GM03348 (cell line): ENCODE measurements at places on chromosomes 11 and 22.

DNA sequence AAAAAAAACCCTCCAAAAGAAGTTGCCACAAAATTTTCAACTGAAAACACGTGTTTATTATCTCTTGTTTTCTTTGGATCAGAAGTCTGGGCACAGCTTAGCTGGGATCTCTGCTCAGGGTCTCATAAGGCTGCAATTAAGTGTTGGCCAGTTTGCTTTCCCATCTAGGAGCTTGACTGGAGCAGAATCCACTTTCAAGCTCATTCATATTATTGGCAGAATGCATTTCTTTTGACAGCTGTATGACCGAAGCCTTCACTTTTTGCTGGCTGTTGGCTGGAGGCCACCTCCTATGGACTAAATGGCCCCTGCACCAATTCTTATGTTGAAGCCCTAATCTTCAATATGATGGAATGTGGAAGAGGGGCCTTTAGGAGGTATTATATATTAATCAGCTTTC is 139.6 kb downstream of the DDX10 start:
- no peak for DNase-seq

DNA sequence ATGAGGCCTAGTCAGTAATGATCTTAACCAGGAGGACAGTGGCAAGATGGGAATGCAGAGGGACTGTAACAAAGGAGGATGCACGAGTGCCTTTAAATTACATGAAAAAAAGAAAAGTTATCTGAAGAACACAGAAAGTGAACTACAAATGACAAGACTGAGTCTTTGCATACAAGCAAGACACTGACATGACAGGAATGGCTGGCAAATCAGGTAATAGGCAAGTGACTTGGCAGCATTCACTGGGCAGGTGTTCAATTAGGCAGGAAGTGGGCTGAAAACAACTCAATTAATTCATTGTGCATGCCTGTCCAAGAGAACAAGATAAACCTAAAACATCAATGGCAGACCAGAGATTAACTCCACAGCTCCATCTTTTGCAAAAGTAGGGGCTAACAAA is 24.0 kb downstream of the SMCO4 start:
- DNase-seq = no peak

GRCh38 chr22:19760058-19760950 is at the start of gene TBX1:
Gene TBX1, plus strand, starts transcription at chr22:19760778. Its CDS starts 66 bp downstream, at chr22:19760844.
- DNase-seq = peak; percentile 89

GRCh38 chr11:87304412-87304811 is 266.7 kb downstream of the TMEM135 start:
- no peak for DNase-seq

GRCh38 chr11:13341026-13341425 is 63.4 kb downstream of the BMAL1 start:
- no peak for DNase-seq

DNA sequence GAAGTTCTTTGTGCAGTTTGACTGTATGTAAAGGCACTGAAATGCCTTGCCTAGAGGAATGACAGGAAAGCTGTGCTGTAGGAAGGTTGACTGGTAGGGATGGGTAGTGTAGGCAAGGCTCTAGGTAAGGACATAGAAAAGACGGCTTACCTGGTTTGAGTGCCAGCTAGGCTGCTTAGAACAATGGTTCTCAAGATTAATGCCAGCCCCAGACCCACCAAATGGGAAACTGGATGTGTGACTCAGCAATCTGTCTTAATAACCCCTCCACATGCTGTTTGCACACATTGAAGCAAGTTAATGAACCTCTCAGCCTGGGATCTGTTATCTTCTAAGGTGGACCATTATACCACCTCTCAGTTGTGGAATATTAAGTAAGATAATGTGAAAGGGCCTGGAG is 3.7 kb downstream of the RPS3 start:
- no peak for DNase-seq

DNA sequence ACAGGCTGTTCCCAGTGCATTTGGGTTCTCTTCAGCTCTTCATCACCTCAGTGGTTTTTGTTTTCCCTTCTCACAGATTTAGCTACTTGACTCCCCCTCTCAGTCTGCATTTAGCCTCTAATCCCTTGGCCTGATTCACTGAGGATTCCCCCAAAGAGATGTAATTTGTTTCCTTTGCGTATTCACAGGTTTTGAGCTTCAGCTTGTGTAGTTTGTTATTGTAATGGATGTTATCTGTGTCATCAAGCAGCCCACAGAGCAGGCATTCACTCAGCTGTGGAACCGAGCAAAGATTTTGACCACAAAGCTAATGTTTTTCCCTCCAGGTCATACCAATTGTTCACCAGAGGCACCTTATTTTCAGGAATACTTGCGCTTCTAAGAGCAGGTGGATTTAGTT is 6.4 kb upstream of the ME3 start:
- DNase-seq = no peak

DNA sequence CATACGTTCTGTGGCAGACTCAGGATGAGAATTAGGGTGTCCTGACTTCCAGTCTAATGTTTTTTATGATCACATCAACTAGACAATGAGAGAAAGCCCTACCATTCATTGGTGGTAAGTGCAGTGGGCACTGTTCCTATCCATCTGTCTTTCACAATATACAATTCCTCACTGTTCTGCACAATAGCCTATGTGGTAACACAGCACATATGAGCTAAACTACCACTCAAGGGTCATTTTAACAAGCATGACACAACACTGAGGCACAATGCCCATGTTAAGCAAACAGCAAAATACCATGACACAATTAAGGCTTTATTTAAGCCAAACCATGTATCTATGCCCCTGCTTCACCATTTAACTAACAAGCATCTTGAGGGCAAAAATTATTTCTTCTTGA is 52.3 kb downstream of the SIK3 start:
- DNase-seq = peak; percentile 14

DNA sequence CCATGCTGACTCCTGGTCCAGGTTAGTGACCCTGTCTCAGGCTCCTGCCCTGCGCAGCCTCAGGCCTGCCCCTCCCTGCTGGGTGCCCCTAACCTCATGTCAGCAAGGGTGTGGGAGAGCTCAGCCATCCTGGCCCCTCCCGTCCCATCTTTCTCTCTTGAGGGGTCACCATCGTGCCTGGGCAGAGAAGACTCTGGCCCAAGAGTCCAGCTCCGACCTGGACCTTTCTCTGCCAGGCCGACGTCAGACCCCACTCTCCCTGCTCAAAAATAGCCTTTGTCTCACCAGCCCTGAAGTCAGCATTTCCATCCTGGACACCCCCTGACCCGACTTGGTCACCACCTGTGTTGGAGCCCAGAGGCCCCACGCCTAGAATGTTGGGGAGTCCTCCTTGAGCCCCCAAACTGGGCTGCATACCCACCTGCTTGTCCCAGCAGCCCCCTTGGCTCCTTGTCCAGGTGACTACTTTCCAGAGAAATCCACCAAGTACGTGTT is 4.9 kb downstream of the SCGB1C1 start:
- DNase-seq = no peak

DNA sequence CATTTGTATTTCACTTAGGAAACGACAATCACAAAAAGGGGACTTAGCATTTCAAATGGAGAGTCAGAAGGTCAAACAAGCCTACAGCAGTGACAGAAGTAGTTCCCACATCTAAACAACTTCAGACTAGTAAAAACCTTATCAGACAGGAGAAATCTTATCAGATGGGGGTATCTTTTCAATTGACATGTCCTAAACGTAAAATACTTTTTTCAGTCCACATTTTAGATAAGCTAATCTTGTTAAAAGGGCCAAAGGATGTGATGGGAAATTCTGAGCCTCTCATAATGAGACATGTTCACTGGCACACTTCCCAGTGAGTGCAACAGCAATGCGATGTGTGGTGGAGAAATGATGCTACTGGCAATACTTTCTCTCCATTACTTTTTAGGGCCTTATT is 2.4 kb downstream of the MAPK1 start:
- peak; percentile 75 for DNase-seq

DNA sequence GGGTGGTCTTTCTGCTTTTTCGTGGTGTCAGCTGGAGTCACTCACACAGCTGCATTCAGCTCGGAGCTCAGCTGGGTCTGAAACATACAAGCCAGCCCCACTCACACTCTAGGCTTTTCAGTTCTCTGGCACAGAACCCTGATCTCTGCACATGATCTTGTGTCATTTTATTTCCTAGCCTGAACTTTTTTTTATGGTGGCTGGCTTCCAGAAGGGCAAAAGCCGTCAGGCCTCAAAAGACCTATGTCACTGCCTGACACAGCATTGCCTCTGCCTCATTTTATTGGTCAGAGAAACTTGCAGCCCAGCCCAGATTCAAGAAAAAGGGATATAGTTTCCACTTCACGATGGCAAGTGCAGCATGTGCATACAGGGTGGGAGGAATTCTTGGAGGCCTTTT is 117.8 kb downstream of the NTM start:
- DNase-seq = no peak

DNA sequence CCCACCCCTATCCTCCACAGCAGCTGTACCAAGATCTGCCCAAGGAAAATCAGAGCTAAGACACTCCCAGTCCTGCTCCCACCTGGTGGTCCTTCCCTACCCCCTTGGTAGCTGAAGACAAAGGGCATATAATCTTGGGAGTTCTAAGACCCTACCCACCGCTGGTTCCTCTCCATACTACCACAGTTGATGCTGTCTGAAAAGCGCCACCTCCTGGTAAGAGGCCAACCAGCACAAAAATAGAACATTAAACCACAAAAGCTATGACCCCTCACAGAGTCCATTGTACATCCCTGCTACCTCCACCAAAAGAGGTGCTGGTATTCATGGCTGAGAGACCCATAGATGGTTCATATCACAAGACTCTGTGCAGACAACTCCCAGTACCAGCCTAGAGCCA is 161.5 kb upstream of the ARHGAP42 start:
- no peak for DNase-seq

GRCh38 chr11:108914981-108915380 is 250.1 kb downstream of the DDX10 start:
- DNase-seq = no peak

- DNase-seq = peak; percentile 69
Observed at GRCh38 chr11:7098235-7098832, 9.5 kb downstream of the RBMXL2 start.

DNA sequence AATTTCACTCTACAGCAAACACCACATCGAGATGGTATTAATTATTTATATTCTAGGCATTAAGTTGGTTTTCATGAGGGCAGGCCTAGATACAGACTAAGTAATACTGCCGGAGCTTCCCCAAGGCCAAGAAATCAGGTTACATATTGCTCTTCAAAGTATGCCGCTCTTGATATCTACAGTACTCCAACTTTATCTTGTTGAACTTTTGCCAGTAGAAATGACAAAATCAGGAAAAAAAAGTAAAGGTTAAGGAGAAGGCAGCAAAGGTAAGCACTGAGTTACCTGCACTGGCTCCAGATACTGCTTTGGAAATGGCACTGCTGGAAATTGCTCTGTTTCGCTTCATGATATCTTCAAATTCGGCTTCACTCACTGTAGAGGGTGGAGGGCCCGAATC is 14.4 kb downstream of the CPSF7 start:
- no peak for DNase-seq

DNA sequence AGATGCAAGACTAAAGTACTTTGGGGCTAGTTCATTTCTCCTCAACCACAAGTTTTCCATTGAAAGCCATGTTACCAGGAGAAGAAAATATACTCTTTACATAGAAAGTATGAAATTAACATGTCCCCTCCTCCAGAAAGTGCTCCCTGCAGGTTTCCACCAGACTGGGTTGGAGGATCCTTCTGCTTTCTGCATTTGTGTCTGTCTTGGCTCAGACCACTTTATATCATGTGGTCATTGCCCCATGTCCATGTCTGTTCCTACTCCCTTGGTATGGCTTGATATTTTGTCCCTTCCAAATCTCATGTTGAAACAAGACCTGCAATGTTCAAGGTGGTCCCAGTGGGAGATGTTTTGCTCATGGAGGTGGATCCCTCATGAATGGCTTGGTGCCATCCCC is 28.4 kb upstream of the ACER3 start:
- no peak for DNase-seq

DNA sequence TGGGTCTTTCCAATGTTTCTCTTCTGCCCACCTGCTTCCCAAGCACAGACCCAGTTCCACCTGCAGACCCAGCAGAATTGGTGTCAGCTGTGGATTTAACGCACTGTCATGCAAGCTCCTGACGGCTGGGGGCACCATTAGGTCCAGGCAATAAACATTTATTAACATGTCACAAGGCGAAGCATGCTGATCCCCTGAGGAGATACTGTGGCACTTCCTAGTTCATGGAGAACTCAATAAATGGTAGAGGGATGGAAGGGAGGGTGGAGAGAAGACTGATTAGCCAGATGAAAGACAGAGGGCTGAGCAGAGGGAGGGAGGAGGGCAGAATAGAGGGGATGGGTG is 68.3 kb upstream of the TSPAN18 start:
- DNase-seq = no peak

- peak; percentile 73 for DNase-seq
Observed at GRCh38 chr22:40449676-40450035, 79.3 kb downstream of the SGSM3 start.

DNA sequence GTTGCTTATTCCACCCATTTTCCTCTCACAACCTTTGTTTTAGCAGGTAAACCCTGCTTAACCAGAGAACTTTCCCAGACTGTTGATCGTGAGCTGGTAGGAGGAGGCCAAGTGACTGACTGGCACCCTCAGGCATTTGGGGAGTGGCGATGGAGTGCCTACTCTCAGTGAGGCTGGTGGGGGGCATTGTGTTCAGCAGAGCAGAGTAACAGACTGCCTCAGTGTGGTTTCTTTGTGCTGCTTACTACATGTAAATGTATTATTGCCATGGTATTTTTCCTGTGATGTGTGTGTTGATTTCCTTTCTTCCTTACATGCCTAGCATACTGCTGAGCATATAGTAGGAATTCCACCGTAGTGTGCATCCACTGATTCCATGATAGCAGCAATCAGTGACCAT is 2.6 kb downstream of the MARK2 start:
- DNase-seq = peak; percentile 39
